ENCODE measurements at places on chromosomes 16 and 17. TPM values are rescaled to one million over a fixed set of nuclear protein-coding genes. Genes with fewer than 3 reads are reported as not detected.

EEF2KMT gene
- 8.2 TPM for polyA plus RNA-seq

CLDN9 gene
- 0.12 TPM for polyA plus RNA-seq

KIF18B gene
- polyA plus RNA-seq: not detected

CCR7 gene
- polyA plus RNA-seq: 0.08 TPM

USH1G gene
- polyA plus RNA-seq: not detected

VASN gene
- polyA plus RNA-seq: 3.8 TPM

TLCD2 gene
- polyA plus RNA-seq: 1.4 TPM

NOG gene
- polyA plus RNA-seq: 2.2 TPM

CDR2L gene
- polyA plus RNA-seq: 1.3 TPM

HBQ1 gene
- not detected for polyA plus RNA-seq

LRRC75A gene
- 0.23 TPM for polyA plus RNA-seq

FBXW10B gene
- 4.7 TPM for polyA plus RNA-seq
